ENCODE measurements at places on chromosomes 7 and 10.

DNA sequence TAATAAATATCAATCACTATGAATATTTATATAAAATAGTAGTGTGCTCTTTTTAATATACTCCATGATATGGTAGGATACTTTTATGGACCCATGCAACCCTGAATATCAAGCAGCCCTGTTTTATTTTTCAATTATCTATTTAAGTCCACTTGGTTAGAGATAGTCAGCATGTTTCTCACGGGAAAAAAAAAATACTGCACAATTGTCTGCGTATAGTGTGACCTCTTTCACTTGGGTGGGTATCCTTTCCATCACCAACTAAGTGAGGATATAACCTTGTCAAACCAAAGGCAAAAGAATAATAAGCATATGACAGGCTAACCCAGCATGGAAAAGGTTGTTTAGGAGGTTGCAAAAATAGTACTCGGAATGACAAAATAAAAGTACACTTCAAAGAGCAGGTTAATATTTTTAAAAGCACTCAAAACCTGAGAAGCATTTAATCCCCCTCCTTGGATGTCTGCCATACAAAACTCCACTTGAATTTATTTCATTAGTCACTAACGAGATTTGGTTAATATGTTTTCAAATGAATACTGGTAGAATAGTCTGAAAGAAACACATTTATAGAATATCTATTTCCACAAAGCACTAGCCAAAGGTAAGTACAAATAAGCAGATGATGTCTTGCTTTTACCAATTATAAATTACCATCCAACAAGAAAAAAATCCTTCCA is 76.5 kb downstream of the IMMP2L start:
- DNase-seq = no peak

DNA sequence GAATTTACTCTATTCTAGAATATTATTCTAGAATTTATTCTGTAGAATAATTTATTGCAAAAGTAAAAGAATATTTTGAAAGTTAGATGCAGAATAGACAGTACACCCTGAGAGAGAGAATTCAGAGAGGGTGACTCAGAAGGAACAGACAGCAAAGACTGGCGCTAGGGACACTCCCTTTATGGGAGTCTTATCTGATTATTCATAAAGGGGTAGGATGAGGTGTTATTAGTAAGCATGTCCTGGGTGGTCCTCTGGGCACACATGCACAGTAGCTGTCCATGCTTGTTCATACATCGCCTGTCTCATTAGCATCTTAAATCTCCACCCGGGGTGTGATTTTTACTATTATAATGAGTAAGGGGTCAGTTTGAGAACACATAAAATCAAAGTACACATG is 100.1 kb downstream of the XPNPEP1 start:
- no peak for DNase-seq

- DNase-seq = no peak
These were observed 585.6 kb downstream of the SUGCT start for GRCh38 chr7:40720416-40720815.

GRCh38 chr10:71270301-71271220 is 48.5 kb upstream of the SLC29A3 start:
- DNase-seq = no peak

DNA sequence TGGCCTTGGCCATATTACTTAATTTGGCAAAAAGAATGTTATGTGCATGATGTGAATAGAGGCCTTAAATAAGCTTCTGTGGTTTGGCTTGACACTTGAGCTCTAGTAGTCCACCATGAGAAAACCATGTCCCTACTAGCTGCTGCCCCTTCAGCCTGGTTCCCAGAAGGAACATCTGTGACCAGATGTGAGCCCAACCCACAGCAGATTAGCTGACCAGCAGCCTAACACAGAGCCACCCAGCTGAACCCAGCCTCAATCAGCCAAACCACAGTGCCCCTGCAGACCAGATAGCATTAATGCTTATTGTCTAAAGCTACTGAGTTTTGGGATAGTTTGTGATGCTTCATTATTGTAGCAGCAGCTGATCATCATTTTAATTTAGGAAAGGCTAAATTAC is 16.6 kb downstream of the JAZF1 start:
- DNase-seq = no peak

GRCh38 chr10:3425716-3426115 is 253.1 kb upstream of the PITRM1 start:
- no peak for DNase-seq

DNA sequence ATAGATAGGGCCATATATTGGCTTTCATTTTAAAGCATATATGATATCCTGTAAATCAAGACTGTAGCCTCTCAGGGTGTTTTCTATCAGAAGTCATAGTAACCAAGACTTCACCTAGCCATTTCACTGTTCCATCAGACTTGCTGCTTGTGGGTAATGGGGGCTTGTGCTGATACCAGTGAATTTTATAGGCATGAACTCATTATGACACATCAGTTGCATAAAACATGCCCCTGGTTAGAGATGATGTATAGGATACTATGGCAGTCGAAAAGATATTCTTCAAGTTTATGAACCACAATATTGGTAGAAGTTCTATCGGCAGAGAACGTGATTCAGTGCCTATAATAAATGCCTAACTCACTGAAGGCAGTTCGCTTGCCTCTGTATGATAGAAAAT is 206.4 kb downstream of the ITGB1 start:
- no peak for DNase-seq

- DNase-seq = no peak
These were observed 693.9 kb downstream of the REEP3 start for GRCh38 chr10:64215088-64215487.

DNA sequence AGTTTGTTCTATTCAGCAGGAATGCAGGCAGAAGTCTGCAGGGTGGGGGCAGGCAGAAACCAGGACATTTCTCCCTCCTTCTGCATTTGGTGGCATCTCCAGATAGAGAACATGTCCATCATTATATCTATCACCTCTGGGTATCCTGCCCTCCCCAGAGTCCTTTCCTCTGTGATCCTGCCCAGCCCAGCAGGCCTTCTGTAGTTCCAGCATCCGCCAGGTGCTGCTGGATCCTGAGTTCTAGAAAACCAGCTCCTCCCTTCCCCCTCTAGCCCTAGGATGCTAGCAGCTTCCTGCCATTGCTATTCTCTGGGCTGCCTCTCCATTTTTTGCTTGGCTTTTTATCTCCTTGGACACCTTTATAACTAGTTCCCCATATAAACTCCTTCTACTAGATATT is 180.3 kb downstream of the KCNMA1 start:
- no peak for DNase-seq

DNA sequence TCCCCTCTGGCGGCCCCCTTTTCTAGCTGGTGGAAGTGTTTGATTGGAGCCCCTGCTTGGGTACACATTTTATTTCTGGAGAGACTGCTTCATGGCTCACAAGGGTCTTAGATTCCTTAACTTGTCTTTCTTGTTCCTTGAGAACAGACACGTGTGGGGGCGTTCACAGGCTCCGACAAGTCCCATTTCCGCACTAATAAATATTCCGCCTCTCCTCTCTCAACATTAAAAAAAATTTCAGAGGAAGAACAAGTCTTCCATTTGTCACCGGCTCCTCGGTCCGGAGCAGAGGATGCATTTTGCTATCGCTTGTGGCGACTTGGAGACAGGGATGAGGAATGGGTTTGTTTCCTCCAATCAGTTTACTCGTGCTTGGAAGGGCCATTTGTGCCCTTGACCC is 134.0 kb upstream of the PODXL start:
- DNase-seq = no peak

DNA sequence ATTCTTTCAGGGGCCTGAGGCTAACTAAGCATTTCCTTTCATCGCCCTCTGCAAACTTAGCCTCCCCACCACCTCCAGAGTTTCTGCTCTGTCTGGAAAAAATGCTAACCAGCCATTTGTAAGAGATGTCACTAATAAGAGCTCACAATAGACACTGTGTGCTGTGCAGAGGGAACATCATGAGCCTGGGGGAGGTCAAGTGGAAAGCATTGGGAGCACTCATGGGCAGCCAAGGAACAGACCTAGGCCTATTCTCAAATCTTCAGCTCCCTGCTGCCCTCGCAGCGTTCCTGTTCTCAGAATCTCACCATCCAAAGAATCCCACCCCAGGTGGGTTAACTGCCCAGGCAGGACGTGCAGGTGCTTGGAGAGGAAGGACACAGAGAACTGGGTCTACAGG is 27.1 kb upstream of the GPAM start:
- no peak for DNase-seq

DNA sequence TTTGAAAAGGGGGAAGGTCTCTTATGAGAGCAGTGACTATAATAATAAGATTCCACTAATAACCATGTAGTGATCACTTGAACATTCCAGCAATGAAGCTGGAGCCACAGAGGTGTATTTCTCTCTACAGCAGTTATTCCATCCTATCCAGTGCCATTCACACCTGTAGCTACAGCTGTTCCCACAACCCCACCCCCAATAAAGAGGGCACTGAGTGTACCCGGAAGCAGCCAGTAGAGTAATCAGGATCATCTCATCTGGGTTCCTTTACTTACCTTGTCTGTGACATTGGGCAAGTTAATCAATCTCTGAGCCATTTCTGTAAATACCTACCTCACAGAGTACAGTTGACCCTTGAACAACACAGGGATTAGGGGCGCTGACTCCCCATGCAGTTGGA is 188.7 kb downstream of the KIAA1217 start:
- DNase-seq = no peak

GRCh38 chr10:12655940-12656339 is 306.6 kb downstream of the CAMK1D start:
- DNase-seq = no peak

GRCh38 chr7:156309016-156309620 is 331.5 kb upstream of the RNF32 start:
- DNase-seq = no peak

GRCh38 chr10:116461680-116462079 is 34.0 kb downstream of the PNLIPRP3 start:
- no peak for DNase-seq

DNA sequence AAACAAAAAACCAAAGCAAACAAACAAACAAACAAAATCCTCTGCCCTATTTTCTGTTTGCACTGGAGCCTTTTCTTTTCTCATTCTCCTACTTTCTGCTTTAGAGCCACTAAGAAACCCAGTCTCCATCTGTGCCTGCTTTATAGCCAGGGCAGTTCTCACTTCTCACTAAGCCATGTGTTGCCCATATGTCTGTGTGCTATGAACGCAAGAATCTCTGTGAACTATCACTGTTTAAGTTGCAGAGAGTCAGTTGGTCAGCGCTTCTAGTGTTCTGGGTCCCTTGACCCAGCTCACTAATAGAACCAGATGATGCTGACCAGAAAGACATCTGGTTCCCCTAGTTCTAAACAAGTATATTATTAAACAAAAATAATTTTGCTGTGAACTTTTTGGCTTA is 81.4 kb downstream of the FAM185A start:
- DNase-seq = no peak

DNA sequence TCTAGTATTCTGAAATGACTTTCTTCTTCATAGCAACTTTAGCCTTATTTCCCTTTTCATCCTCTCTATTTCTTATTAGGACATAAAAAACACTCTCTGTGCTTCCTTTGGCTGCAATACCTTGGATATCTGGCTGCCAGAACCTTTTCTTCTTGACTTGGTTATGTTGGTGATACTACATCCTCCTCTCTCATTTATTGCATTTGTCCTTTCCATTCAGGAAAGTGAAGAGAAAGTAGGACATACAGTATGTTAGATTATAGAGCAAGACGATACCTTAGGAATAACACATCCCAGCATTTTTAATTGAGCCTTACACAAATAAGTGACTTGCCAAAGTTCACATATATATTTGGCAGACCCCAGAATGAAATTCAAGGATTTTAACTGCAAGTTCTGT is 210.1 kb upstream of the PPP1R3A start:
- no peak for DNase-seq

- no peak for DNase-seq
These were observed at the start of gene ADARB2 for GRCh38 chr10:1737222-1738061. Gene ADARB2 (minus strand): TSS chr10:1737525.

GRCh38 chr10:131961777-131962662 is 19.7 kb downstream of the BNIP3 start:
- DNase-seq = no peak

- no peak for DNase-seq
These were observed 41.3 kb upstream of the MTURN start for GRCh38 chr7:30093420-30093952.

- DNase-seq = no peak
These were observed 201.8 kb downstream of the TCERG1L start for GRCh38 chr10:131109726-131110125.

DNA sequence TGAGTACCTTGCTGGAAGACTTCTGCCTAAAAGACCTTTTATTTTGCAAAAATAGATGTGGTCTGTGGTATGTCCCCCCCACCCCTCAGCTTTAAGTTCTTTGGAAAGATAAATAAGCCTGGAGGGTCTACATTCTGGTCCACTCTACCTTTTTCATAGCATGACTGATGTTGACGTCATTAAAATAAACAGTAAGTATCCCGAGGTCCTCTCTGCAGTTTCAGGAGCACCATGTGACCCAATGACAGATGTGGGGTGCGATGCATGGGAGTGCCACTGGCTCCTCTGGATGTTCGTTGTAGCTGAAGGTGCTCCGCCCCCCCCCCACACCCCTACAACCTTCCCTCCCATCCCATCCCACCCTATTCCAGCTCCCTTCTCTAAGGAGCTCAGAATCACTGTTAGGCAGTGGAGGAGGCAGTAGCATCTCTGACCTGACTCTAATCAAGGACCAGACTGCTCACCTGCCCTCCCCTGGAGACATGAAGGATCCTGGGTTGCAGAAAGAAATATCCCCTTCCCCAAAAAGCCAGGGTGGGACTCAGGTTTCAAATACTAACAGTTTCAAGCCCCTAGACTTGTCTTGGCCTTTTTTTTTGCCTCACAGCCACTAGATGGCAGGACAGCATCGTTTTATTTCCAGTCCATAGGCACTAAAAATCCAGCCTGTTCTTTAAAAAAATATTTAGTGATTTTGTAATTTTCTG is 25.1 kb downstream of the CASP7 start:
- DNase-seq = no peak

DNA sequence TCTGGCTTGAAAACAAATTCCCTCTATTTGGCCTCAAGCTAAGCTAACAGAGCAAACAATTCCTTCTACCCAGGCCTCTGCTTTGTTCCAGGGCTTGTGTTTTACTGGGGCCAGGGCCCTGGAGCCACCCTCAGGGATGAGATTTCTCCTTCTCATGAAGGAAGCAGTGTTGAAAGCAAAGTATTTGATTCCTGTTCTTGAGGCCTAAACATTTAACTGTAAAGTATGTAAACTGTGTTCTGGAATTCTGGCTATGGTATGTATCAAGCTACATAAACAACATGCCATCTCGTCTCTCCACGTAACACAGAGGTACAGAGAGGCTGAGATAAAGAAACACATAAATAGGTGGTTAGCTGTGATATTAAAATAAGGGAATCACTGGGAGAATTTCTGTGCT is 81.8 kb downstream of the HERPUD2 start:
- DNase-seq = no peak

DNA sequence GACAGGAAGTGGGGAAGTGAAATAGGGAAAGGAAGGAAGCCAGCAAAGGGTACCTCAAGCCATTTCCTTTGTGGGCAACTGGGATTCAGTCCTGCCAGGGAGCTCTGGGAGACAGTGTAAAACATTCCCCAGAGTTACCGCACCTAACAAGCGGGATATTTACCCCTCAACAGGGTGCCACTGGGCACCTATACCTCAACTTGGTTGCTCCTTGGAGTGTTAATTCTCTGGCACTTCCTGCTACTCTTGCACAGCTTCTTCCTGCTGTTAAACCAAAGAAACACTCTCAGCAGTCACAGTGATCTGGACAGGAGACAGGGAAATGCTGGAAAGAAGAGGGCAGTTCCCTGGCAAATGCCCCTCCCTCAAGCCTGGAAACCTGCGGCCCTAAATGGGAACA is 151.3 kb downstream of the REEP3 start:
- no peak for DNase-seq

GRCh38 chr10:129656642-129657041 is 189.6 kb downstream of the MGMT start:
- no peak for DNase-seq
